ENCODE measurements at places on chromosomes 1 and 21. TPM values are rescaled to one million over a fixed set of nuclear protein-coding genes. Genes with fewer than 3 reads are reported as not detected.
A peak's percentile ranks its signal among the peaks of the same experiment; 100 is the strongest.

NUP210L gene
- 0.12 TPM for total RNA-seq

PPIAL4G gene
- 0.14 TPM for total RNA-seq

MCOLN2 gene
- total RNA-seq, result 43.2 TPM

FCRL4 gene
- total RNA-seq, result not detected

CSF1 gene
- 140 TPM for total RNA-seq

BEND5 gene
- 2.5 TPM for total RNA-seq

CCT8 gene
- total RNA-seq, result 435 TPM

FMOD gene
- total RNA-seq, result 1.9 TPM

LAMB3 gene
- total RNA-seq, result 14.6 TPM

BCL2L15 gene
- 0.93 TPM for total RNA-seq

ARHGEF16 gene
- total RNA-seq, result 0.17 TPM

DNA sequence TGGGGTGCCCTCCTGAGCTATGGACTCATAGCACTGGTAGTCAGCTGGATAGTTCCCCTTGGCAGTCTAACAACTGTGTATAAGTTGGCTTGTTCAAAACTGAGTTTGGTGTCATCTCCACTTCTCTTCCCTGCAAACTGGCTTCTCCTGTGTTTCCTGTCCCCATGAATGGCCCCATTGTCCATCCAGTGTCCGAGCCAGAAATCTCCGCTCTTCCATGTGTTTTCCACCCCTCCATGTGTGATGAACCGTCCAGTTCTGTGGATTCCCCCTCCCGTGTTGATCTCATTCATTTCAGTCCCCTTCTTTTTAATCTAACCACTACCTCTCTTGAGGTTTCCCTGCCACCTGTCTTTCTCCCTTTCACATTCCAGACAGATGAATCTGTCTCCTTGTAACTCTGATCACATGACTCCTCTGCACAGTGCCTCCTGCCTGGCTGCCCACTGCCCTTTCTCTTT, 195.7 kb downstream of the ROR1 start:
- DNase-seq, result no peak

DNA sequence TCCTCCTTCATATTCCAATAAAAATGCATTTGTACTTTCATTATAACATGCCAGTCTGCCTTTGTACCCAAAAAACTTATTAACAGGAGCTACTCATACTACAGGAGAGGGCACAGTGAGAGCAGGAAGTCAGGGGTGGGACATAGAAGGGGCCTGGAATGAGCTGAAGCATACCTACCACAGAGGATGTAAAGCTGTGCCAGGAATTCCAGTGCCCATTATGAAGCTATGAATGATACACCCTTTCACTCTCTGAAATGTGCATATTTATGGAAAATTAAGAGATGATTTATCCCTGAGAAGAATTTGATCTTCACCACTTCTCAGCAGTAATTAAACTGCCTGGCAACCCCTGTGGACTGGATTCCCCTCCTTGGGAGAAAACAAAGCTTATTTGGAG, 65.8 kb downstream of the ATP5PO start:
- DNase-seq, result no peak

DNA sequence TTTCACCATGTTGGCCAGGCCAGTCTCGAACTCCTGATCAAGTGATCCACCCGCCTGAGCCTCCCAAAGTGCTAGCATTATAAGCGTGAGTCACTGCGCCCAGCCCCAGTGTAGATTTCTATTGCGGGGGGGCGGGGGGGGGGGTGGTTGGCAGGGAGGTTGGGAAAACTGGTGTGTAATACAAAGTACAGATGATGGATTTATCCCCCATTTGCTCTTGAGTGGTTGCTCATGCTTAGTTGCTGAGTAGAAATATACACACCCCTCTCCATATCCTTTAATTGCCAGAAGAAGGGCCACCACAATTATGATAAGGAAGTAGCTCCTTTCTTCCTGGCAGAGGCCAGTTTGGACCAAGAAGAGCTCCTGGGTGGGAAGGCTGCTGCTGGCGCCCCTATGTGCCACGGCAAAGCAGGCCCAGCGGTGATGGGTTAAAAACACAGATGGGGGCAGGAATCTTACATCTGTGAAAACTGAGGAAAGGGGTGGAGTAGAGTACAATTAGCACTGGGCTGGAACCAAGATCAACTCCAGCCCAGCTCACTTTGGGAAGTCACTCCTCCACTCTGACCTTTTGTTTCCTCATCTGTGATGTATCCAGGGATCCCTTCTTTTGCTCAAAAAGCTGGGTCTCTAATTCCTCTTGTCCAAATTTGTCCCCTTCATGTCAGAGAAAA, 55.2 kb downstream of the MRPL37 start:
- DNase-seq, result no peak

- DNase-seq, result no peak
These were observed 14.0 kb downstream of the TRIM62 start for GRCh38 chr1:33167650-33168447.

GRCh38 chr1:94754570-94754969, 65.6 kb upstream of the SLC44A3 start:
- no peak for DNase-seq

DNA sequence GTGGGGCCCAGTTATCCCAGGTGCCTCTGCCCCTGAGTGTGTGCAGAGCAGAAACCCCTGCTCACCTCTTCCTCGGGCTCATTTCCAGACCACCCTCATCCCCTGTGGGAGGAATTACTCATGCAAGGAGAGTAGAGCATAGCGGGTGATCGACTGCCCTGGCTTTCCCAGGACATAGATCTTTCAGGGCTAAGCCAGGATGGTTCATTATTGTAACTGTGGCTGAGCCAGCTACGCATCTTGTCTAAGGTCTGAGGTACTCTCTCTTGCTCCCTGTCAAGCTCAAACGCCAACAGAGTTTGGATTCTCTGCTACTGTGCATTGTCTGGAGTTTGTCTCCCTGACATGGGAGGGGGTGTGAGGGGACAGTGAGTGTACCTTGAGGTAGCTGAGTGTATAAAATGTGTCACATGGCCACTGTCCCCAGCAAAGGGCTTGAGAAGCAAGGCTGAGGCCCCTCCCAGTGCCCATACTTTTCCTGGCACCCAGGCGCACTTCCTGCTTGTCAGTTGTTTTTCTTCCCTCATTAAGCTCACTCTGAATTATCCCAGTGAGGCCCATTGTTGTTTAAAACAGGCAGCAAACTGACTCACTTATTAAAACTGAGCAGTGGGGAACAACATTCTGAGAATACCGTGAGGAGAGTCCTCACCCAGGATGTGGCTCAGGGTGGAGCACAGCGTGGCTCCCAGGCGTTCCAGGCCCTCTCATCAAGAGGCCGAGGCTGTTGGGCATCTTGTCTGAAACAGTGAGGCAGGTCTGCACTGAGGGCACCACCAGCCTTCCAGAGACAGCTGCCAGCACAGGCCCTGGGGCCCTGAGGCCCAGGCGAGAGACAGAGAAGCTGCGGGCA, 92.9 kb downstream of the LAMC2 start:
- no peak for DNase-seq

- DNase-seq, result no peak
These were observed 836.7 kb downstream of the PLA2G4A start for GRCh38 chr1:187665483-187665882.

GRCh38 chr21:19541602-19542001, 1138.0 kb upstream of the TMPRSS15 start:
- no peak for DNase-seq

DNA sequence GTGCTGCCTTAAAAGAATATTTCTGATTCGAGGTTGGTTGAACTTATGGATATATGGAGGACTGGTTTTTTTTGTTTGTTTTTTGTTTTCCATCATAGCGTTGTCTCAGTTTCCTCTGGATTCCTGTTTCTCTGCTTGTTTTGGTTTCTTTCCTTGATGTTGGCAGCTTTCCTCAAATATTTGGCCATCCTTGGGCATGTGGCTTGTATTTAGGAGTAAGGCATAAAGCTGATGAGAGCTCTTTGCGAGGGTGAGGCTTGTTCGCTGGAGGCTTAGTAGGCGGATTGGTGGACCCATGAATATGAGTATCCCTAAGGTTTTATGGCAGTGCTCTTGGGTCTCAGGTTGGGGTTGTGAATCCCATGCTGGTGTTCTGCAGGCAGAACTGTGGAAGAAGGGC, 22.9 kb downstream of the DYRK1A start:
- no peak for DNase-seq

- DNase-seq, result no peak
These were observed 178.2 kb downstream of the DSCAM start for GRCh38 chr21:40668555-40669275.

DNA sequence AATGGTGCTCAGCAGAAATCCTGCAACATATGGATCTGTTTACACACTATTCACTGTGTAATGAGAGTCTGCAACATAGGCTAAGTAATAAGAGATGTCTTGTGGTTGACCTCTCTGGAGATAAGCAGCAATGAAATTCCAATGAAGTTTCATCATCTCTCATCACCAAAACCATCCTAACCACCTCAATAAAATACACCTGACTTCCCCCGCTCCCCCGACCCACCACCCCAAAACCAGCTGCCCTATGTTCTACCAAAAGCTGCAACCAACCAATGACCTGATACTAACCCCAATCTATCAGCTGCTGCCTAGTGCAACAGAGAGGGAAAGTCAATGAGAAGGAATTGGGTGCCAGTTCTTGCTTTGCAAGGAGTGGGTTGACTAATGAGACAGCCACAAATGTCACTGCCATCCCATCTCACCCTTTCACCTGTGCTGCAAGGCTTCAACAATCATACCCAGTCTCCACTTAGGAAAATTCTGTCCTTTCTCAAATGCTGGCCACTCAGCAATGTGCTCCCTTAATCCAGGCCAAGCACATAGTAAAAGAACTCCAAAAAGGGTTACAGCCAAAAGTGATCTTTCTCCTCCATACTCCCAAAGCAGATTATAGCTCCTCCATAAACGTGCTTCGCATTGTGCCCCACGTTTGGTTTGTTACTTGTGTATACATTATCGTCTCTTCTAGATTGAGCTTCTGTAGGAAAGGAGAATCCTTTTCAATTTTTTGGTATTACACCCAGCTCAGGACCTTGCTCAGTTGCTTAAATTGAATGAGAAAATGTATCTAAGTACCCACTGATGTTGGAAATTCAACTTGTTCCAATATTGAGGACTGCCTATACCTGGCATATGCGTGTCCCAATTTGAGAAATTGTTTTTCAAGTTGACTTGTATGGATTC, 29.0 kb downstream of the MRPL39 start:
- DNase-seq, result peak; percentile 72

- DNase-seq, result no peak
These were observed 49.0 kb downstream of the KCNN3 start for GRCh38 chr1:154821083-154821482.

GRCh38 chr1:95096218-95096841, 20.8 kb upstream of the TLCD4 start:
- no peak for DNase-seq

GRCh38 chr1:23592209-23592892, 33.0 kb upstream of the ID3 start:
- no peak for DNase-seq

GRCh38 chr1:200479816-200480215, 70.0 kb upstream of the ZNF281 start:
- DNase-seq, result no peak

DNA sequence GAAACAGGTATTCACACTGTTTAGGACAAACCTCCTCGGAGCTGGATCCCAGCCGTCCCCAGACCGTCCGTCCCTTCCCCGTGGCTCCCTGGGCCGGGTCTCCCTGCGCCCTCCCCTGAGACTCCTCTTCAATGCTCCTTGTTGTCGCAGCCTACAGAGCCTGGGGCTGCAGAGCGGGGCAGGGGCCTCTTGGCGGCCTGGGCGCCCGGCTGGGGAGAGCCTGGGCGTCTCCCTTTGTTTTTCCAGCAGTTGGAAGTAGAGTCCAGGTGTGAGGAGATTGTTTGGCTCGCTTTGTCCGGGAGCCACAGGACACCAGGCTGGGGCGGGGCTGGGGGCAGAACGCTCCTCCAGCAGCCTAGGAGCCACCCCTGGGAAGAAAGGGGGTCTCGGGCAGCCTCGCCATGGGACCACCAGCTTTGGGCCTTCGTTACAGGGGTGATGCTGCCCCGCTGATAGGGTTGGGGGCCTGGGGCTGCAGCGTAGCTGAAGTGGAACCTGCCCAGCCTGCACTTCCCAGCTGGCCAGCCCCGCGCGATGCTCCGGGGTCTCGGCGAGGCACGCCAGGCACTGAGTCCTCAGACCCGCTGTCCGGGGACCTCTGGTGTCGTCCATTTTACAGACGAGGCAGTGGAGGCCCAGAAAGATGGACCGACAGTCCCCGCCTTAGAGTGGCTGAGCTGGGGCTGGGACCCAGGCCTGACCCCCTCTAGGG, 66.9 kb downstream of the PRDM16 start:
- DNase-seq, result no peak

DNA sequence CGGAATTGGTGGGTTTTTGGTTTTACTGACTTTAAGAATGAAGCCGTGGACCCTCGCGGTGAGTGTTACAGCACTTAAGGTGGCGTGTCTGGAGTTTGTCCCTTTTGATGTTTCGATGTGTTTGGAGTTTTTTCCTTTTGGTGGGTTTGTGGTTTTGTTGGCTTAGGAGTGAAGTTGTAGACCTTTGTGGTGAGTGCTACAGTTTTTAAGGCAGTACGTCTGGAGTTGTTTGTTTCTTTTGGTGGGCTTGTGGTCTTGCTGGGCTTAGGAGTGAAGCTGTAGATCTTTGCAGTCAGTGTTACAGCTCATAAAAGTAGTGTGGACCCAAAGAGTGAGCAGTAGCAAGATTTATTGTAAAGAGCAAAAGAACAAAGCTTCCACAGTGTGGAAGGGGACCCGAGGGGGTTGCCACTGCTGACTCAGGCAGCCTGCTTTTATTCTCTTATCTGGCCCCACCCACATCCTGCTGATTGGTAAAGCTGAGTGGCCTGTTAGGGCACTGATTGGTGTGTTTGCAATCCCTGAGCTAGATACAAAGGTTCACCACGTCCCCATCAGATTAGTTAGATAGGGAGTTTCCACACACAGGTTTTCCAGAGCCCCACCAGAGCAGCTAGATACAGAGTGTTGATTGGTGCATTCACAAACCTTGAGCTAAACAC, 20.9 kb downstream of the HENMT1 start:
- peak; percentile 64 for DNase-seq

DNA sequence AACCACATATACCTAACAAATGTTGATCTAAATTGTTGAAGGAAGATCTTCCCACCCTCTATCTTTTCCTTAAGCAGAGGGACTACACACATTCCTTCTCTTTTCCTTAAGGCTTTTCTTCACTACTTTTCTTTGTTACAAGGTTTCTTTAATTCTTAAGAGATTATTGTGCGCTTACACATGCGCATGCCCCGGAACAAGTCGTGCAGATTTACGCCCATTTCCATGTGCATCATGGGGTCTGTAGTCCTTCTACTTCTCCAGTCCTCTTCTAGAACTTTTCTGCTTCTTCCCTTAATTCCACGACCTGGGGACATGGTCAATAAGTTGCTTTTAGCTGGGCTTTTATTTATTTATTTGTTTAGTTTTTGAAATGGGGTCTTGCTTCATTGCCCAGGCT, 1.7 kb upstream of the CHRNB2 start:
- no peak for DNase-seq

DNA sequence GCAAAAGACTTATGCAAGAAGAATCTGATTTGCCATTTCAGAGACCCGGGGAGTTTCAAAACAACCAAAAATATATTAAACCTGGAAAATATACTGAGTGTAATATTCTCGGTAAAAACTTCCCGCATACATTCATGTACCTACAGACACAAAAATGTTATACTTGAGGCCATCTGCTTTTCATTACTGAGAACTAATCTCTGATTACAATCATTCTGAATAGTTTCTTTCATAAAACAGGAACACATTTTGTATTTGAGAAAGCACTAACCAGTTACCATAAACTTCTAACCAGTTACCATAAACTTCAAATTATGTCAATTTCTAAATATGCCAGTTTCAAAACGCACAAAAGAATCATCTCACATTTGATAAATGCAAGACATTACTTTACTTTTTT, 7.8 kb downstream of the ZNHIT6 start:
- no peak for DNase-seq

GRCh38 chr1:26585471-26585870, 55.9 kb downstream of the RPS6KA1 start:
- no peak for DNase-seq
